ENCODE measurements at places on chromosomes 3 and 15.

DNA sequence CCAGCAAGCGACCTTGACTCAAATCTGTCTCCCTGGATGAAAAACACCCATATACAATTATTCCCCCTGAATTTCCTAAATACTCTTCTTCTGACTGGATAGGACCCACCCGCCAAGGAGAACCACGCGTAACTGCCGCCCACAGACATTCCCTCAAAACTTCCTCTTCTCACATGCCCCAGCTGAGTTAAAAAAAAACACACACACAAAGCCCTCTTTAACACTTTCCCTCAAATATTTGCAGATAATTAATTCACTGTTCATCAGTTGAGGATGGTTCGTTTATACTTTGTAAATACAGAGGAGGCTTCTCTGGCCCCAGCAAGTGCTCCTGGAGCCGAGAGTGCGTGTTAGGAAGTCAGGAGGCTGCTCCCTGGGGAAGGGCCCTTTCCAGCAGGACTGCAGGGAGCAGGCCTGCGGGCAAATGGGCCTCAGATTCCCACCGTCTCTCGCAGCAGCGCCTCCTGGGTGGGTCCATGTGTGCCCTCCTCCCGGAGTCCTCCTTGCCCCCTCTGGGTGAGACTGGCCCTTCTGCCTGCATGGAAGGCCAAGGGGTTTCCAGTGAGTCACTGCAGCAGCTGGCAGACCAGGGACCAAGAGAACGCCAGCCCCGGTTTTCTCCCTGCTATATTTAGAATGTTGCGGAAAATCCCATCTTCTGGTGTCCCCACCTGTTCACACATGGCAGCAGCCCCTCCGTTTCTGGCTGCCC, 46.8 kb downstream of the MGLL start:
- DNase-seq, result peak; percentile 83

DNA sequence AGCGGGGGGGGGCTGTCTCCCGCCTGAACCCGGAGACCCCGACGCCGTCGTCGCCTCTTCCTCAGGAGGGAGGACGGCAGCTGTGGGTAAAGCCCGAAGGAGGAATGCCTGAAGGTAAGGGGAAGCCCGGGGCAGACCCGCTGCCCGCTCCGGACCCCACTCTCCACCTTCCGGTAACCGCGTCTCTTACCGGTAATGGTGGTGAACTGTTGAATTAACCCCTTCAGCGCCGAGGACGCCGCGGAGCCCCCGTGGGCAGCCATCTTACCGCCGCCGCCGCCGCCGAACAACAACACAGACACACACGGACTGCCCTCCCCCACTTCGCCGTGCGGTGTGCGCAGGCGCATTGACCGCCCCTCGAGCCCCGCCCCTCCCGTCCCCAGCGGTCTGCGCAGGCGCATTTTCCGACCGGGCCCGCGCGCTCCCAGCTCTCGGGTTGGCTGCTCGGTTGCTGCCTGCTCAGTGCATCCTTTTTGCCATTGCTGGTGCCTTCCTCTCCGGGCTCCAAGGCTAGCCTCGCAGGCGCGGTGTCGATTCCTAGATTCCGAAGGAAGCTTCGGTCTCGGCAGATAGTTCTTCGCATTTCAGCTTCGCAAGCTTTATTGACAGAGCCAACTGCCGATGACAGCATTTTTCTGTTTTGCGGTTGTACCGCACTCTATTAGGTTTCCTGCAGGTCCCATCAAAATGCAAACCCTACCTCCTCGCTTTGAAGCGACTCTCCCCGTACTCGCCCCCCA, at the start of gene UBXN7:
TSS of gene UBXN7 (minus strand) at position 291 of the 743 bp plus-strand sequence. CDS start at position 263, 28 bp downstream.
- peak; percentile 91 for DNase-seq

DNA sequence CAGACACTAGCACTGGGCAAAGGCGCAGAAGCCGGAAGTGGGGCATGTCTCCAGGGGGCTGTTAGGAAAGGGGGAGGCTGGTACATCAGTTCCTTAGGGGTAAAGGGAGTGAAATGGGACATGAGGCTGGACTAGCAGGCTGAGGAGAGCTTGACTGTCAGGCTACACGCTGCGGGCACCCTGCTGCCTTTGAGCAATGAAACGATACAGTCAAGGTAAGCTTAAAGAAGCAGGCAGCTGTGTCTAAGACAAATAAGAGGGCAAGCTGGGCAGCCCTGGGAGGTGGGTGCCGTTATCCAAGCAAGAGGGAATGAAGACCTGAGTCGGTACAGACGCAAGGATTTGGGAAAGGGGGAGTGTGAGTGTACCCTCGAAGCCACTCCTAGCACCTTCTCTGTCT, 51.0 kb upstream of the DCLK3 start:
- no peak for DNase-seq

DNA sequence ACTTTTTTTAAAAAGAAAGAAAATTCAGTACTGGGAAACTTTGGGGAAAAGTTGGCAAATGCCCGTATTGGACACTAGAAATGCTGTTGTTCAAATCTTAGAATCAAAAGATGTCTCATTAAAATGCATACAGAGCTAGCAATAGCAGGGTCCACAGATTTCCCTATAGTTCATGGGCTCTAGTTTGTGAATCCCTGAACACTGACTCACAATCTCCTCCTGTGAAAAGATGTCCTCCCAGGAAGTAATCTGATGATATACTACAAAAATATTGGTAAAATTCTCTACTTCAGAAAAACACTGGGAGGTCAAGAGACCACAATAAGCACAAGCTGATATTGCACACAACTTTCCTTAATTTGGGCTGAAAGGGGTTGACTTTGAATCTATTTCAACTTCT, 568.4 kb upstream of the ZNF385D start:
- no peak for DNase-seq

DNA sequence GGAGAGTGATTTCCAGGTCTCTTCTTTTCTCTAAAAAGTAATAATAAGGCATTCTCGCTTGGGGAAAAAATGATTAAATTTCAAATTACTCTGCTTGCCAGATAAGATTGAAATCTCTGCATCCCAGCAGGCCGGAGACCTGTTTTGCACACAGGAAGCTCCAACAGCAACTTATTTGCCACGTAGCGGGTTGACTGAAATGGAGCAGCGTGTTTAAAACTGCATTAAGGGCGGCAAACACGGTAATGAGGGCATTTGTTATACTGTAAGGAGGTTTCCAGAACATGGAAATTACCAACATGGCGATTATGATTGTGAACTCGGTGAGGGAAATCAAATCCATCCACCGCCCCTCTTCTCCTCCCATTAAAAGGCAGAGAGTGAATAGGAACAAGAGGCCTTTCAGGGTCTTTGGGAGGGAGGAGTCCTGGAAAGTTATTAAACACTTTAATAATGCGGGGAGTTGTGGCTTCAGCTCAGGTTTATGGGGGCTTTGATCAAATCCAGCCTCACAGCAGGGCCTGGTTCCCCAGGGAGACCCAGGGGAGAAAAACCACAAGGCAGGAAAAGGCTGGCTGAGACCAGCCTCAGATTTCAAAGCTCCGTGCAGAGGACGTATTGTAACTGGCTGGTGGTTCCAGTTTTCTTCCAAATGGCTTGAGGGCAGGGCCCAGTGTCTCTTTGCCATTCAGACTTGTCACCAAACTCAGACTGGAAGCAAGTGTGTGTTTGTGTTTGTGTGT, 242.3 kb downstream of the TLE3 start:
- no peak for DNase-seq

DNA sequence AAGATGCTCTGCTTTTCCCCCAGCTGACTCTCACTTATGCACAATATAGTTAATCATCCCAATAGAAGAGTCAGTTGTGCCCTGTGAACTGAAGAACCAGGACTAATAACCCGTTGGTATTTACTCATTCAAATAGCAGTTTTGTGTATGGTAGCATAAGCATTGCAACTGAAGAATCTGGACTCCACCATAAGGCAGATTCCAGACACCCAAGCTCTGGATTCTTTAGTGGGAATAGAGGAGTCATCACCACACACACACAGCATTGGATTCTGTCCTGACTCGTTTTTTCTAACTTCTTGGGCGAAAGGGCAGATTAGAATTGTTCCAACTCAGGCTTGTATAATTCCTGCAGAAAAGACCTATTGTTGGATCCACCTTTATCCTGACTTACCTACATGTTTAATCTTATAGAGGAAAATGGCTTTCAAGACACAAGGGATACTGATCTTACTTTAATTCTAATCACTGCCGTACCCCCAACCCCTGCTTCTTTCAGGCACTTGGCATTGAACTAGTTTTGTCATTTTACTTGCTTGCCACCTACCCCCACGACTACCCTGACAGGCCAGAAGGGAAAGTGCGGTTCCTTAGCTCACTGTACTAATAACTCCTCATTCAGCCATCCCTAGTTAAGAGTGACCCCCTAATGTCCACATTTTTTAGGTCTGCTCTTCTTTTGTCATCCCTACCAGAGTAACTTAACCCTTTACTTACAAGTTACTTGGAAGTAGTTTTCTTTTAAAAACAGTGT, 42.3 kb downstream of the NKIRAS1 start:
- DNase-seq, result no peak

DNA sequence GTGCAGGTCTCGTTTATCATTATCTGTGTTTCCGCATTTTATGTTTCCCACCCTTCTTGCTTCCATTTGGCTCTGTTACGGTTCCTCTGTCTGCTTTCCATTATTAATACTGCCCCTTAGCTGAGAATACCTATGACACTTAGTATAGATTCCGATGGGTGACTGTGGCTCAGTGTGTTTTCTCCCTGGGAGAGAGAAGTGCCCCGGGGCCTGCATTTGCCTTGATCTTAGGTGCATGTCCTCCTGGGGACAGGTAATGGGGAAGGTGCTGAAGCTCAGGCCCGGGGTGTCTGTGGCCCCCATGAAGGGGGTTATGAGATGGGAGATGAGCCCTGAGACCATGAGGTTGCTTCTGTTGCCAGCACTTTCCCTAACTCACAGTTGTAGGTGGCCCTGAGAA, 43.4 kb upstream of the PCSK6 start:
- no peak for DNase-seq

- no peak for DNase-seq
These were observed 37.0 kb downstream of the OPA1 start for GRCh38 chr3:193630005-193630404.

- no peak for DNase-seq
These were observed 37.1 kb downstream of the ZNF106 start for GRCh38 chr15:42453826-42454225.

- DNase-seq, result no peak
These were observed 315.0 kb downstream of the OXSM start for GRCh38 chr3:26104851-26105251.
